ENCODE measurements at places on chromosomes 3 and 15. TPM values are rescaled to one million over a fixed set of nuclear protein-coding genes. Genes with fewer than 3 reads are reported as not detected.

The ABCF3 gene
- 104 TPM for total RNA-seq

The SETD5 gene
- 146 TPM for total RNA-seq

The GPR176 gene
- total RNA-seq: 33.5 TPM

The RYR3 gene
- total RNA-seq: 60.8 TPM

The MON1A gene
- 20.7 TPM for total RNA-seq

The GOLGA8T gene
- 0.36 TPM for total RNA-seq

The CPLX3 gene
- 4.4 TPM for total RNA-seq

The CLDN11 gene
- 184 TPM for total RNA-seq

The ALDH1A2 gene
- total RNA-seq: 6.9 TPM

The PIGZ gene
- 15.8 TPM for total RNA-seq

The STARD5 gene
- 11.2 TPM for total RNA-seq

The PTPN9 gene
- 33.2 TPM for total RNA-seq

The CEMIP gene
- total RNA-seq: 70.9 TPM

The CA12 gene
- 4.6 TPM for total RNA-seq

The NEDD4 gene
- total RNA-seq: 9.1 TPM

The CCDC174 gene
- total RNA-seq: 26.3 TPM

The SLC28A2 gene
- total RNA-seq: not detected

The WDR72 gene
- 0.30 TPM for total RNA-seq

The AGBL1 gene
- total RNA-seq: 1.2 TPM

The DUOXA1 gene
- 1.1 TPM for total RNA-seq

The HAPLN3 gene
- 2.6 TPM for total RNA-seq

The SCAANT1 gene
- not detected for total RNA-seq

The TIPIN gene
- total RNA-seq: 11.1 TPM

The RETNLB gene
- not detected for total RNA-seq

The KNL1 gene
- not detected for total RNA-seq

The ABCC5 gene
- total RNA-seq: 144 TPM

The FETUB gene
- not detected for total RNA-seq

The COL6A5 gene
- 0.08 TPM for total RNA-seq

The CTXN2 gene
- total RNA-seq: 5.0 TPM

The GP9 gene
- total RNA-seq: not detected

The TGM5 gene
- total RNA-seq: not detected

The ATP13A5 gene
- 2.7 TPM for total RNA-seq

The NSUN3 gene
- total RNA-seq: 16.2 TPM

The NUTM1 gene
- total RNA-seq: not detected
